ENCODE measurements at places on chromosomes 1 and 21.

GRCh38 chr1:110254604-110255391 lies 44.7 kb downstream of the KCNC4 start:
- no peak for DNase-seq

- no peak for DNase-seq
Observed at GRCh38 chr1:111449703-111450017, 396 bp downstream of the ATP5PB start.

- no peak for DNase-seq
Observed at GRCh38 chr1:27561124-27561899, 42.6 kb downstream of the AHDC1 start.

- DNase-seq: no peak
Observed at GRCh38 chr1:220889333-220889732, 10.1 kb downstream of the HLX start.

- no peak for DNase-seq
Observed at GRCh38 chr1:47785561-47786271, 211.5 kb downstream of the TRABD2B start.

DNA sequence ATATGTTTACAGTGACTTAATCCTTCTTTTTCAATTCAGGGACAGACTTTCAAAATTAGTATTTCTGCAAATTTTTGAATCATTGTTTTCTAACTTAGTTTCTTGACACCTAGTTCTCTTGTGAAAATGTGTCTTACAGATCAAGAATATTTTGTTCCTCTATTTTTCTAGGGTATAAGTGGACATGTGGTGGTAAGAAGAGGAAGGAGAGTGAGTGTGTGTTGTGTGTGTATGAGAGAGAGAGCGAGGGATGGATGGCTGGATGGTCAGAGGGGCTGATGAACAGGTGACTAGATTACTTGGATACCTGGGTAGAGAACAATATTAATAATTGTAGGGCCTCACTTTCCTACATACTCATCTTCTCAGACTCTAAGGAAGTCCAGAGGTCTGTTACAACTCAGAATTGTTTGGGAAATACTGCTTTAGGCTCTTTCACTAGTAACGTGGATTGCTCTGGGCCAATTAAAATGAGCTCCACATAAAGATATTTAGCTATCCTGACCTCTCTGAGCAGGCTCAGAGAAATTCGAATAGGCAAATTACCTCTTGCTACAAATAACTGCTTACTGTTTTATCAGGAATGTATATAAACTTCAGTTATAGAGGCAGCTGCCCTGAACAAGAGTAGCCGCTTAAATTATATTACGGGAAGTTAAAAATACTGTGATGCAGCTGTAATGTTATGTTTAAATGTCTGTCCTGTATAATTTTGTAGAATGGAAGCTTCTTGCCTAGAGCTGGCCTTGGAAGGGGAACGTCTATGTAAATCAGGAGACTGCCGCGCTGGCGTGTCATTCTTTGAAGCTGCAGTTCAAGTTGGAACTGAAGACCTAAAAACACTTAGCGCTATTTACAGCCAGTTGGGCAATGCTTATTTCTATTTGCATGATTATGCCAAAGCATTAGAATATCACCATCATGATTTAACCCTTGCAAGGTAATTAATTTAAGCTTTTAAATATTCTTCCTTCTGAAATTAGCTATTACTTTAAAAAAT lies 19.7 kb downstream of the GPSM2 start:
- peak; percentile 74 for DNase-seq

GRCh38 chr1:33626801-33627200 lies 154.4 kb downstream of the ZSCAN20 start:
- no peak for DNase-seq

- peak; percentile 82 for DNase-seq
Observed at GRCh38 chr1:235415008-235415904, 48.0 kb downstream of the TBCE start.

- DNase-seq: no peak
Observed at GRCh38 chr21:29441651-29442050, 142.9 kb downstream of the BACH1 start.

- DNase-seq: peak; percentile 52
Observed at GRCh38 chr21:32256873-32257620, 21.8 kb downstream of the MIS18A start.

GRCh38 chr1:21872445-21873079 lies 60.5 kb downstream of the LDLRAD2 start:
- DNase-seq: no peak

DNA sequence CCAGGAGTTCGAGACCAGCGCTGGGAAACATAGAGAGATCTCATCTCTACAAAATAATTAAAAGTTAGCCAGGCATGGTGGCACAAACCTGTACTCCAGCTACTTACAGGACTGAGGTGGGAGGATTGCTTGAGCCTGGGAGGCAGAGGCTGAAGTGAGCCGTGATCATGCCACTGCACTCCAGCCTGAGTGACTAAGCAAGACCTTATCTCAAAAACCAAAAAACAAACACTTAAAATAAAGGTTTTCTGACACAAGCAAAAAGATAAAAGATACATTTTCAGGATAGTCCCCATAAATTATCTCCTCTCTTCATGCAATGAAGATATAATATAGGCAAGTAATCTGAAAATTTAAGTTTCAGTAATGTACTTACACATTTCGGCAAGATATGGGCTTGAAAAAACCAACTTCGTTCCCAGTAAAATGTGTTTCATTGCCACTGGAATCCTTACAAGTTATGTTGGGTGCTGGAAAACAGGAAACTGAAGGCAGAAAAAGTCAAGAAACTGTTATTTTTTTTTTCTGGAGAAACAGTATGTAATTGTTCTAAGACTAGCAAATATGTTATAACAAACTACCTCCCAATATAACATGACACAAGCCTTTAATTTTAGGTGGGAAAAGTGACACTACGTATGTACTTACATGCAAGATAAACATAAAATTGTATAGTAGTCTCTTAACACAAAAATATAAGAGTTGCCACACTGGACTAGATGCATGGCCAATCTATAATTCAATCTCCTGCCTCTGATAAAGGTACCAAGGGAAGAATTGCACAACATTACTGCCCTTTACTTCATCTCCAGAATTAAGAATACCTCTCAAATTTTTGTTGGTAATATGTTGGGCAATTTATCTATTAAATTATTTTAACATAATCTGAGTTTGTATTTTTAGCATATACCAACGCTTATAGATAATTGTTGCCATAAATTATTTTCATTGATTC lies 15.7 kb downstream of the TM2D1 start:
- DNase-seq: no peak

DNA sequence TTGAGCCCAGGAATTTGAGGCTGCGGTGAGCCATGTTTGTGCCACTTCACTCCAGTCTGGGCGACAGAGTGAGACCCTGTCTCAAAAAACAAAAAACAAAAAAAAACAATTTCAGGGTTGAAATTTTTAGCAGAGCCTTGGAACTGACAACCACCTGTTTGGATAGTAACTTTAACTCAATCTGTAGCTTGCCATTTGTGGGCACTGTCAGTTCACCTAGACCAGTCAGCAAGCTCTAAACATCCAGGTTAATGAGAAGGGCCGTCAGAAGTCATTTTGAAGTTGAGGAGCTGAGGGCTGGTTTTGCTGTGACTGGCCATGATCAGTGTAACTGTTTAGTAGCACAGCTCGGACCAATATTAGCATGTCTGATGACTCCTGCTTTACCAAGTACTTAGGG lies 8.4 kb downstream of the TRAPPC10 start:
- no peak for DNase-seq

DNA sequence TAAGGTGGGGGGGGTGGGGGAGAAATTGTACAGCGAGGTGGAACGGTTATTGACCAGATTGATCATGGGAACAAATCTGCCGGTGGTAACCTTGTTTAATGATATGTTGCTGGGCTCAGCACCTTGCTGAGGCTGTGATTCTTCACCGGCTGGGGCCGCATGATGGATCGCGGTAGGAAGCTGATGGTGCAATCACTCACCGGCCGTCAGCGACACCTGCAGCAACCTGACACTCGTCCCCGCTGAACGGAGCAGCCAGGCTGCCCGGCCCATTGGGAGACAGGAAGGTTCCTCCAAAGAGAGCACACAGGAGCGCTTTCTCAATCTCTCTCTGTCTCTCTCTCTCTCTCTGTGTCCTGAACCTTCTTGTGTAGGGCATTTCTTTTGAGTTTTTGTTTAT lies 128.5 kb upstream of the RRP15 start:
- DNase-seq: no peak

GRCh38 chr1:45259053-45259452 lies 52.6 kb upstream of the ZSWIM5 start:
- DNase-seq: no peak

DNA sequence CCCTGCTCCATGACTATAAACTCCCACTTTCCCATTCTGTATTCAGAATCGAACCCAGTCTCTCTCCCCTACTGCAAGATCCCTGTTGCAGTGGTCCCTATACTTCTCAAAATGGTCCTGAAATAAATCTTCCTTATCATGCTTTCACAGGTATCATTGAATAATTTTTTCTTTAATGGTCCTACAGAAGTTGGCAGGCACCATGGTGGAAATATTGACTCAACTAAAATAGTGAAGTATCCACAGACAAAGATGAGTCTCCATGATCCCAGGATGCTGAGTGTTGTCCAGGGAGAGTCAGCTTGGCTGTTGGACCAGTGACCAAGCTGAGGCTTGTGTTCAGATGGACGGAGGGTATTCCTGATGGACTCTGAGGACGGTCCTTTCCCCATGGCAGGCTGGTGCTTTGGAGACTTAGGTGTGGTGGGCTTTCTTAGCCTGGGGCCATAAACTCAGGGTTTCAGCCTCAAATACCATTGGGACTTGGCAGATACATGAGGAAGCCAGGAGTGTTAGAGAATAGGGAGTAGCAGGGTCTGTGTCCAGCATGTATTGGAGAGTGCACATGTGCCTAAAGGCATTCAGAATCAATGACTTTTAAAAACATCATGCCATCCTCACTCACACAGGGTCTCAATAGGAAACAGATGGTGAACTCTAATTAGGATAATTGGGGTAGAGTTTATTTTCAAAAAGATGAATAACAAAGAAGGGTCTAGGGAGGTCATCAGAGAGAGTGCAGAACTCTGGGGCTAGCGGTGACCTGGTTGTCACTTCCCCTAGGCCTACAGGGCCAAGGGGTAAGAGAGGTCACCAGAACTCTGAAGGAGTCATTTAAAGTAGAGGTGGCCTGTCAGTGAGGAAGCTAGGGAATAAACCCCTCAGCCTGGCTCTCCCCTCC lies 19.8 kb downstream of the TINAGL1 start:
- DNase-seq: no peak

DNA sequence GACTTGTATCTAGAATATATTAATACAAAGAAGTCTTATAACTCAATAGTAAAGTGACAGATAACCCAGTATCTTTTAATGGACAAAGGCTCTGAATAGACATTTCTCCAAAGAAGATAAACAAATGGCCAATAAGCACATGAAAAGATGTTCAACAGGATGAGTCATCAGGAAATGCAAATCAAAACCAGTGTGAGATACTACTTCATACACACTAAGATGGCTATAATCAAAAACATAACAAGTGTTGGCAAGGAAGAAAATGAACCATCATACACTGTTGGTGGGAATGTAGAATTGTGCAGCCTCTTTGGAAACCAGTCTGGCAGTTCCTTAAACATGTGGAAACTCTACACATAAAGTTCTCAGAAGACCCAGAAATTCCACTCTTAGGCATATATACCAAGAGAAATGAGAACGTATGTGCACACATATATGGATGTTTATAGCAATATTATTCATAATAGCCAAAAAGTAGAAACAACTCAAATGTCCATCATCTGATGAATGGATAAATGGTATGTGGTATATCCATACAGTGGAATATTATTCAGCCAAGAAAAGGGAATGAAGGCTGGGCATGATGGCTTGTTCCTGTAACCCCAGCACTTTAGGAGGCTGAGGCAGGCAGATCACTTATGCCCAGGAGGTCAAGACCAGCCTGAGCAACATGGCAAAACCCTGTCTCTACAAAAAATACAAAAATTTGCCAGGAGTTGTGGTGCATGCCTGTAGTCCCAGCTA lies 9.9 kb upstream of the MPL start:
- no peak for DNase-seq

DNA sequence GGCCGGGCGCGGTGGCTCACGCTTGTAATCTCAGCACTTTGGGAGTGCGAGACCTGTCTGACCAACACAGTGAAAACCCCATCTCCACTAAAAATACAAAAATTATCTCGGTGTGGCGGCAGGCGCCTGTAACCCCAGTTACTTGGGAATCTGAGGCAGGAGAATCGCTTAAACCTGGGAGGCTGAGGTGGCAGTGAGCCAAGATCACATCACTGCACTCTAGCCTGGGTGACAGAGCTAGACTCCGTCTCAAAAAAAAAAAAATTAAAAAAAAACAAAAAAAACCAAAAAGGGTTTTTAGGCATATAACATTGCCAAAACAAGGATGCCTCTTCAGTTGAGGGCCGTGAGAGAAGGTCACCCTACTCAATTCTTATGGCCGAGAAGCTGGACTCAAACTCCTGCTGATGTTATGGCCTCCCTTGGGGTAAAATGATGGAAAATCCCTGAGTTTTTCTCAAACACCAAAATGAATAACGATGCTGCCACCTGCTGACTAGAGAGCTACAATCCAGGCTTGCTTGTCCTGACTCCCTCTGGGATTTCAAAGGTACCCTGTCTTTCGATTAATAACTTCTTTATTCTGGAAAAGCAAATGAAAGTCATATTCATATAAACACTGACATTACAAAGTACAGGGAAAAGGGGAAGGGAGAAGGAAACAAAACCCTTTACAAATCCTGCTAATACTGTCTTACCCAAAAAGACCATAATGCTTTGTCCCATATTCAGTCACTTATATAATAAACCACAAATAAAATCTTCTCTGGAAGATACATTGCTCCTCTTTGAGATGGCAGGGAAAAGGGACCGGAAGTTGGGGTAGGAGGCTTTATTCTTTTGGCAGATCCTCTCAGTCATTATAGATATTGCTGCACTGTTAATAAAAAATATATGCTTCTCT lies 10.7 kb downstream of the RAB42 start:
- DNase-seq: peak; percentile 93

- DNase-seq: no peak
Observed at GRCh38 chr1:54557671-54558355, 9.8 kb downstream of the ACOT11 start.

DNA sequence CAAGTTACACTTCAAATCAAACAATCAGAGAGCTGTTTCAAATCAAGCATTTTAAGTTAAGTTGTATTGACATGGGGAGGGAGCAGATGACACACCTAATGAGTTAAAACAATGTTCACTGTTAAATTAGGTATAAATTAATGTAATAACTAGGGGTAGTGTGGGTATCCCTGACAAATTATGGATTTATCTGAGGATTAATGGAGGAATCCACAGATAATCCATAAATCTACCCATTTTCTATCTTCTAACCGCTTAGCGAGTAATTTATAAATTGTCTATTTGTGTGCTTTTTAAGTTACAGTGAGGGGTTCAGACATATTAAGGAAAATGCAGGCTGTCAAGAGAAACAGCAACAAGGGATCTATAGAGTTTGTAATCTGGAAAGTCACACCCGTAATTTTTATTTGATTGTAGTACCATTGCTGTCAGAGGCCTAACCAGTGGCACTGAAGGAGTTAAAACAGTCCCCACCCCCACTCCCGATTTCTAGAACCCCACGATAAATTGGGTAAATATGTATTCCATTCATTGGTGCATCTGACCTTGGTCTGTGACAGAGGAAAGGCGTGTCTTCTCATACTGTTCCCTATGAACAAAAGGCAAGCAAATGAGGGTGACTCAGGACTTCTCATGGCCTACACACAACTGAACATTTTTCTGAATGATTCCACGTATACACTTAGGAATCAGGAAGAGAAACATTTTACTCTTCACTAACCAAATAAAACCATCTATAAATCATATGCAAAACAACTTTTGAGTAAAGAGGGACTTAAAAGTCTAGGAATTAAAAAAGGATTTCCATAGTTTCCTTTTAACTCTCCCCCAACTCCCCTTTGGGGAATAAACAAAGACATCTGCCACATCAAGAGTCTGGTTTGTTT lies 7.4 kb downstream of the IRF2BP2 start:
- DNase-seq: peak; percentile 91

GRCh38 chr1:30757352-30758120 lies at the start of gene LAPTM5:
Gene LAPTM5, minus strand, starts transcription at chr1:30757774. Its CDS starts 29 bp downstream, at chr1:30757745.
- DNase-seq: no peak
